GM12865 (cell line): ENCODE measurements at places on chromosomes 5 and 9.
A peak's percentile ranks its signal among the peaks of the same experiment; 100 is the strongest.

GRCh38 chr5:35478856-35479682 is 138.6 kb upstream of the SPEF2 start:
- peak; percentile 4 for DNase-seq

DNA sequence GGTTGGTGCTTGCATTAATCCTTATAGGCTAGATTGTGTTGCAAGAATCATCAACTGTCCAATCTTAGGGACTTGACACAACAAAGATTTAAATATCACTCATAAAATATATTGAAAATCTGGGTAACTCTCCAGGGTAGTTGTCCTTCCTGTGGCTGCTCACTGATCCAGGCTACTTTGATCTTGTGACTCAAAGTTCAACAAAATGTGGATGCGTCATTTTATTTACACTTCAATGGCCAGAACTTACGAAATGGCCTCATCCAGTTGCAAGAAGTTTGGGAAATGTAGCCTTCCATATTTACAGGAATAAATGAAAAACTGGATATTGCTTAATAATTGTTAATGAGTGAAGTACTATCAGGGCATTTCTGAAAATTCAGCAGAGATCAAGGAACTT is 235.5 kb upstream of the ACTBL2 start:
- DNase-seq: no peak

- no peak for DNase-seq
Observed at GRCh38 chr5:74418709-74419108, 221.8 kb downstream of the ENC1 start.

- DNase-seq: no peak
Observed at GRCh38 chr5:16169550-16169949, 10.0 kb downstream of the MARCHF11 start.

DNA sequence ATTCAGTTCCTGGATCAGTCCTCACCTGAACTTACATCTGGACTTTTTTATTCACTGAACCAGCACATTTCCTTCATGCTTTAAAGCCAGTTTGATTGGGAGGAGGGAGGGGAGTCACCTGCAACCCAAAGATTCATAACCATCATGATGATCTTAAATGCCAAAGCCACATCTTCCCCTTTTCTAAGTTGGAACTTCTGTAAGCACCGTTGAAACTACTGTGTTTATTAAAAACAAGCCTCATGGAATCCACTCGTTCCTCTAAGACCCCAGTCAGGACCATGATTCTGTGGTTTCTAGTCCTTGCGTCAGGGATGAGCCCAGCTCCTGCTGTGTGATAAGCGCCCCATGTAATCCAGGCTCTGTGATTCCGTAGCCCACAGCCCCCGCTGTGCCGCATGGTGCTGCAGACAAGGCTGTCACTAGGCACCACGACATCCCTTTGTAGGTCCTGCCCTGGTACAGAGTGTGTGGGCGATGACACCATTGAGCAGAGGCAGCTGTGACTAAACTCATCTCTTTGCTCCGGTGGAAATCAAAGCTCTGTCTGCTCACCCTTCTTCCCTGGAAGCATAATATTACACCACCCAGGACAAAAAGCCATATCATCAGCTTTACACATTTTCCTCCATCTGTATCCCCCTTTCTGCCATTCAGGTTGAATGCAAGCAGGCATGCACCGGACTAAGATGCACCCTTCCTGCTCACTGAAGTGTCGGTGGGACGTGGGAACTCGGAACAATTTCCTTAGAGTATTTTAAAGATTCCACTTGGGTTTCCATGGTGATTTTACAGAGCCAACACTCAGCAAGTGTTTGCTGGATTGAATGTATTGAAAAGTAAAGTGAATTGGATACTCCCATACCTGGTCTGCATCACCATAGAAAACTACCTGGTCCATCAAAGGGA is 132.0 kb upstream of the FSTL4 start:
- no peak for DNase-seq

DNA sequence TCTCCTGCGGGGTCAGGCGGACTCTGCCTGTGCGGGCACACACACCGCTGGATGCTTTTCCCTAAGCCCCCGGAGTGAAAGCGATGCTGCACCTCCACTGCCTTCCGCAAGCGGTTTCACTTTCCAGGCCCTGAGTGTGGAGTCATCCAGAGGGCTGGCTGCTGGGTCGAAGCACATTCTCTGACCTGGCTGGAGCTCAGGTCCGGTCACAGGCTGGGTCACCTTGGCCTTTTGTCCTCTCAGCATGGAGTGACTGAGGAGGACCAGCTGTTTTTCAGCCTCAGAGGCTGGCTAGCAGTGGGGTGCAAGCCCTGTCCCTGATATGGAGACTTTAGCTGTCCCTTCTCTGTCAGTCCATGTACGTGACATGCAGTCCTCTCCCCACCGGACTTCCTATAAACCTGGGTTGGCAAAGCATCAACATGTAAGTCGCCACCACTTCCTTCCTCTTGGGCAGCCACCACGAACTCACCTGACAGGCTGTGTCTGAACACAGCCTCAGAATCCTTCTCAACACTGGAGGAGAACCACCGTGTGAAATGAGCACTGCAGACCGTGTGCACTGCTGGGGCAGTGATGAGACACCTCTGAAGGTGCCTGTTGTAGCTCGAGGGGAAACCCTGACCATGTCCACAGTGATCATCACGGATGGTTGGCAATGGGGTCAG is 51.3 kb downstream of the GADD45G start:
- DNase-seq: peak; percentile 27

DNA sequence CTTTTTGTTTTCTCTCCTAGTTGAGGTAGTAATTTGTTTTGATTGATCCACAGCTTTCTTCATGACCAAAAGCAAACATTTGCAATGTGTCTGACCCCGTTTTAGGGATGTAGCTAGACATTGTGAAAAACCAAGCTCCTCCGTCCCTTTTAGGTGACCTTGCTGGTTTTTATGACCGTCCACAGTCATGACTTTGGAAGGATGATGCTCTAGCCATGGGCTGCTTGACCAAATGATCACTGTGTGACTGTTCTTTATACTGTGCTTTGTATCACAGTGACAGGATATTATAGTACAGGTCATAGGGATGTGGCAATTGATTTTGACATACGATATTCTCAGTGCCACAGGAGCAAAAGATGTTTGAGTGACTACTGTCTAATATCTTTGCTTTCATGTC is 54.4 kb downstream of the KCNN2 start:
- DNase-seq: no peak
